CD4-positive, alpha-beta T cell treated with Interferon alpha-2 for 1 hour (primary cell): ENCODE measurements at places on chromosomes 16 and 17.

- DNase-seq: no peak
Observed at GRCh38 chr16:12024429-12024828, 47.9 kb downstream of the SNX29 start.

DNA sequence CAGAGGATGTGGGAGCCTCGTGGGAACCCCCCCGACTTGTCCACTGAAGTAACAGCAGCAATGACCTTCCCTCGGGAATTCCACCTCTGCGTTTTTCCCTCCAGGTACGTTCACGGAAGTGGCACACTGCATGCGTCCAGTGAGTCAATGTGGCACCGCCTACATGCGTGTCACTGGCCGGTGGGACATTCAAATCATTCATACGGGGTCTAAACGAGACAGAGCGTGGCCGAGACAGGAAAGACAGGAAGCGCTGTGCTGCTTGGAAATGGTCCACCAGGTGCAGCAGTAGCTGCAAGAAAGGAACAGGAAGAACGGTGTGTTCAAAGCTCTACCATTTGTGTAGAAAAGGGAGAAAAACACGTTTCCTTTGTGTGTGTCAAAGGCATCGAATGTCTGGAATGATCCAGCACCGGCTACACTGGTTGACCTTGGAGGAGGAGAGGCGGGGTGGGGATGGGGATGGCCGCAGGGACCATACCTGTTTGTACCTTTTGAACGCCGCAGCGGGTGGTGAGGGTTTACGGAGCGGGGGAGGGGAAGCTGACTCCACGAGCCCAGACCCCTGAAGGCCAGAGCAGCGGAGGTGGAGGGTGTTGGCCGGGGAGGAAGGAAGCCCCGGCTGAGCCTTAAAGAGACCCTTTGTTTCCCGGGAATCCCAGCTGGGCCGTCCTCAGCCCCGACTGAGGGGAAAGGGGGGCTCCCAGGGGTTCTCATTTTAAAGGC, 1.7 kb upstream of the PGAP6 start:
- DNase-seq: peak; percentile 30

GRCh38 chr17:74204474-74204873, 996 bp downstream of the RPL38 start:
- DNase-seq: no peak

DNA sequence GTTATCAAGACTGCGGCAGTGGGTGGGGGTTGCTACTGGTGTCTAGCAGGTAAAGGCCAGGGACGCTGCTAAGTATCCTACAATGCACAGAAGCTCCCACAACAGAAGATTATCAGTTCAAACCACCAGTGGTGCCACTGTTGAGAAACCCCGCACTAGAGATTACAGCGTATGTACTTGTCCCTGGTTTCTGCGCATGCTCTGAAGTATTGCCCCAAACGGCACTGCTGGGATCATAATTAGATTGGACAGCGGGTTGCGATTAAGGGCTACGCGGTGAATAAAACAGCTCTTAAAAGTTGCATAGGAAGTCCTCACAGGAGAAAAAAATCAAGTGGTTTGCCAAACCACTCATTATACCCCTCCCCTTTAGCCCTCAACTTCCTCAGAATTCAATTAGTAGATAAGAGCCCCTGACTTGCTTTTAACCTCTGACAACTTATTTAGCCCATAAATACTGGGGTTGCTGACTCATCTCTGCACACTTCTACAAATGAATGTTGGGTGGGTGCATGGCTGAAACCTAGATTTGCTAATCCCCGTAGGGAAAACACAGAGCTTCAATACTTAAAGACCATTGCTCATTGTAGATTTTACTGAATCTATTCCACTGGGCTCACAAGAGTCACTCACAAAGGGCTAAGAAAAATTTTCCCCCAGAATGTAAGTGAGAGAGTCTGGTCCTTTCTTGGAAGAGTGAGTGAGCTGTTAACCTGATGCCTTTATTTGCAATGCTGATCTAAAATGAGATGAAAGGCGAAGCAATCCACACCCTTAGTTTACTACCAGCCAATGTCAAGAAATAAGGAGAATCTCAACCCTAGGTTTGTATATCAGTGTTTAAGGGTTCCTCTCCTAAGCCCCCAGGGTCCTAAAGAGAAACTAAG, 91.8 kb downstream of the RGS9 start:
- DNase-seq: peak; percentile 57

GRCh38 chr17:16407911-16408588, 7.3 kb upstream of the TRPV2 start:
- peak; percentile 12 for DNase-seq

GRCh38 chr16:6863135-6863534, 469.5 kb upstream of the RBFOX1 start:
- DNase-seq: no peak

- DNase-seq: no peak
Observed at GRCh38 chr16:19559242-19559910, 3.9 kb downstream of the VPS35L start.

- no peak for DNase-seq
Observed at GRCh38 chr16:13402601-13403000, 501.2 kb downstream of the SHISA9 start.

DNA sequence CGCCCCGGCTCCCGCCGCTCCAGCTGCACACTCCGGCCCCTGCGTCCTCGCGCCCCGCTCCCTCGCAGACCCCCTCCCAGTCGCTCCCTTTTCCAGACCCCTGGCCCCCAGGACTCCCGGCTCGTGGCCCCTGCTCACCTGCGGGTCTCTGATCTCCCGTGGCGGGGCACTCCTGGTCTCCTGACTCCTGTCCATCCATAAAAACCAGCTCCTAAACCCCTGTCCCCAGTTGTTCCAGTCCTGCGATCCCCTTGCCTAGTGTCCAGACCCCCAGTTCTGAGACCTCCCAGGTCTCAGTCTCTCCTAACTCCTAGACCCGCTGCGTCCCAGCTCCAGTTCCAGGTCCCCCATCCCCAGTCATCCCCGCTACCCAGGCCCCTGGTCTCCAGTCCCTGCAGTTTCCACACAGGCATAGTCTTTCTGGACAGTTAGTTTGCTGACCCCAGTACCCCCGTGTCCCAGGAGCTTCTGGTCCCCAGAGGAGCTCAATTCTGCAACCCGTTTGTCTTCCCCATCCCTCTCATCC, 379 bp downstream of the SNX29 start:
- DNase-seq: no peak

DNA sequence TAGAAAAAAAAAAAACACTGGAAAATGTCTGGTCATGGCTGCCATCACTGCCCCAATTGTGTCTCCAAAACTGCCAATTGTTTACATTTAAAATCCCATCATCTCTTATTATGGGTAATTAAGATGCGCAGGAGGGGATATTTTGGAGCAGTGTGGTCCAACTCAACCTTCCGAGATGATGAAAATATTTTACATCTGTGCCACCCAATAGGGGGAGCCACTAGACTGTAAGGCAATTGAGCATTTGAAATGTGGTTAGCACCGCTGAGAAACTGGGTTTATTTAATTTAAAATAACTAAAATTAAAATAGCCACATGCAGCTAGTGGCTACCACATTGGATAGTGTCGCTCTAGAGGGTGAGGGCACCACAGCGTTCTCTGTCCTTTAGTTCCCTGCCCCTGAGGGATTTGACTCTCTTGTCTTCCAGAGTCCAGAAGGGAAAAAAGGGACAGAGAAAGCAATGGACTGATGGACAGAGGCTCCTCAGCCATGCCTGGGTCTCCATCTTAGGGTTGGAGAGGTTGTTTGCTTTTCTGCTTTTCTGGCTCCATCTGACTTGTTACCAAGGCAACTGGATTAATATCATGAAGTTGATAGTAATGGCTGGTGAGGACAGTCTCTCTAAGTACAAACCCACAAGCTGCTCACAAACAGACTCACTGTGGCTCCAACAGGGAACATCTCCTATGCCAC, 3.5 kb downstream of the MPO start:
- peak; percentile 47 for DNase-seq

- DNase-seq: peak; percentile 82
Observed at GRCh38 chr17:83200231-83200699, 120.9 kb downstream of the METRNL start.

GRCh38 chr16:79437764-79438751, 162.5 kb downstream of the MAF start:
- no peak for DNase-seq

DNA sequence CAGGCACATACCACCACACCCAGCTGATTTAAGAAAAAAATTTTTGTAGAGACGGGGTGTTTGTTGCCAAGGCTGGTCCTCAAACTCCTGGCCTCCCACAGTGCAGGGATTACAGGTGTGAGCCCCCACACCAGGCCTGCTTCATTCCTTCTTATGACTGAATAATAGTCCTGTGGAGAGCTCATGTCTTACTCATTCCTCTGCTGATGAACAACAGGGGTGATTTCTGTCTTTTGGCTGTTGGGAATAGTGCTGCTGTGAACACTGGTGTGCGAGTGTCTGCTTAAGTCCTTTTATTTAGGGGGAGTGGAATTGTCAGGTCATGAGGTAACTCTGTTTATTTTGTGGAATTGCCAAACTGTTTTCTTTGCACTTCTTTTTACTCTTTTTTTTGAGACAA, 2.7 kb upstream of the CTRB1 start:
- DNase-seq: no peak

GRCh38 chr16:30619202-30619601, 9.0 kb upstream of the ZNF689 start:
- no peak for DNase-seq

DNA sequence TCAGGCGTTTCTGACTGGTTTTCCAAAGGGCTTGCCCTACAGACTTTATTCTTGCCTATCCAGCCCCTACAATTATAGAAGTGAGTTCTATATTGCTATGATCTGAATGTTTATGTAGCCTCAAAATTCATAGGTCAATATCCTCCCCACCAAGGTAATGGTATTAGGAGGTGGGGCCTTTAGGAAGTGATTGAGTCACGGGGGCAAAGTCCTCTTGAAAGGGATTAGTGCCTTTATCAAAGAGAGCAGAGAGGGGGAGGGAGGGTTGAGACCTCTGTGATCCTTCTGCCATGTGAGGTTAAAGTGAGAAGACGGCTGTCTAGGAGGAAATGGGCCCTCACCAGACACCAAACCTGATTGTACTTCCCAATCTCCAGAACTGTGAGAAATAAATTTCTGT, 931 bp upstream of the CPHXL start:
- no peak for DNase-seq

GRCh38 chr17:56752263-56752836, 81.4 kb downstream of the C17orf67 start:
- DNase-seq: no peak

DNA sequence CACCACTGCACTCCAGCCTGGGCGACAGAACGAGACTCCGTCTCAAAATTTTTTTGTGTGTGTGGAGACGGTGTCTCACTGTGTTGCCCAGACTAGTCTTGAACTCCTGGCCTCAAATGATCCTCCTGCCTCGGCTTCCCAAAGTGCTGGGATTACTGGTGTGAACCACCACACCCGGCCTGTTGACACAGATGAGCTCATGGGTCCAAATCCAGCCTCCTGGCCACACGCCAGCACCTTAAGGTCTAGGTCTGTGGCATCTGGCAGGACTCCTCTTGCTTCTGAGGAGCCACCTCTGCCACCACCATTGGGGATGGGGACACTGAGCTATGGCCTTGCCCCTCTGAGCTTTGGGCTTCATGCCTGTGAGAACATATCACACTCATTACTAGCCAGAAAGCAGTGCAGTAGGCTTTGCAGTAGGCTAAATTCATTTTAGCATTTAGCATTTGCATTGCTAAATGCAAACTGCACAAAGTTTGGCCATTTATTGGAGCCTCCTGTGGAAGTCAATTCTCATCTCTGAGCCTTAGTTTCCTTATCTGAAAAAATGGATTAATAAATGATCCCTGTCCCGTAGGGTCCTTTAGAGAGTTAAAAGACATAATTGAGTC, 5.5 kb upstream of the CDIPT start:
- no peak for DNase-seq

DNA sequence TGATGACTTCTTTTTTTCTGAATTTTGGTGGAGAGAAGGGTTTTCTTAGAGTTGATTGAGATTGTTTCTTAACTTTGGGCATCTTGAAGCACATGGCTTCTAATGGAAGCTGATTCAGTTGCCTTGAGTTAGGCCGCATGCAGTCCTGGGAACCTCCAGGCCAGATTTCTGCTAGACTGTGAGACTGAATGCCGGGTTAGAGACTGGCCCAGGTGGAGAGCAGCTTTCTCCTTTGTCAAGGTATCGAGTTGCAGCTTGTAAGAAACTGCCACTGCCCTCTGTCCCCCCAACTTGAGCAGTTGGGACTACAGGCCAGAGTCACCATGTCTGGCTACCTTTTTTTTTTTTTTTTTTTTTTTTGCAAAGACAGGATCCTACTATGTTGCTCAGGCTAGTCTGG, 77.6 kb downstream of the CLEC16A start:
- no peak for DNase-seq

- DNase-seq: no peak
Observed at GRCh38 chr17:49334744-49335512, 27.1 kb downstream of the ZNF652 start.

- no peak for DNase-seq
Observed at GRCh38 chr16:73048292-73049080, 558 bp upstream of the ZFHX3 start.
